ENCODE measurements at places on chromosomes 7 and 10. TPM values are rescaled to one million over a fixed set of nuclear protein-coding genes. Genes with fewer than 3 reads are reported as not detected.
A peak's percentile ranks its signal among the peaks of the same experiment; 100 is the strongest.

DNA sequence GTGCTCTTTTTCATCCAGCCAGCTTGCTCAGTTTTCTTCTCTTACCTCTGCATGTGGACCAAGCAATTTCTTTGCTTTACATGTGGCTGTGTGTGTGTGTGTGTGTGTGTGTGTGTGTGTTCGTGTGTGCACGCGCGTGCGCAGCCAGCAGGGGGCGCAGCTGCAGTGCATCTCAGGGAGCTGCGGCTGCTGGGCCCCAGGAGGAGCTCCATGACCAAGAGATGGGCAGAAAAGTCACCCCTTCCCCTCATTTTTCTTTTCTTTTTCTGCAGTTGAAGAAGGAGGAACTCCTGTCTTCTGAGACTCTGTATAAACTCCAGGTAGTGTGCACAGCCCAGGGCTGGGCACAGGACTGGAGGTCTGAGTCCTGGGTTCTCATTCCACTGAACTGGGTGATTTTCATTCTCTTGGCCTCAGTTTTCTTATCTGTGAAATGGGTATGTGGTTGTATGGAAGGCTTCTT, 41.8 kb downstream of the BLNK start:
- DNase-seq, result peak; percentile 52

DNA sequence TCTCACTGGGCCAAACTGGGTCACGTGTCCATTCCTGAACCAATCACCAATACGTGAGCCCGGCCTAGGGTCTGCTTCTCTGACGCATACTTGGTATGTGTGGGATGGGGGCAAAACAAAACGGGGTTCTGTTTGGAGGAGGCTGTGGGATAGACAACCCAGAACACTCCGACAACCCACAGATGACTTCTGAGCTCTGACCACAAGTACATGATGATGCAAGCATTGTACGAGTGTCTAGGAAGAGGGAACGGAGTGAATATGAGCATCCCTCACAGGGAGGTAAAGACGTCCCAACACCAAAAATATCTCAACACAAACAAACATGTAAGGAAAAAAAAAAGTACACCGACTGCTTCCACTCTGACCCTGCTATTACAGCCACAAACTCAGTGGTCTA, 5.6 kb downstream of the DAGLB start:
- DNase-seq, result no peak

DNA sequence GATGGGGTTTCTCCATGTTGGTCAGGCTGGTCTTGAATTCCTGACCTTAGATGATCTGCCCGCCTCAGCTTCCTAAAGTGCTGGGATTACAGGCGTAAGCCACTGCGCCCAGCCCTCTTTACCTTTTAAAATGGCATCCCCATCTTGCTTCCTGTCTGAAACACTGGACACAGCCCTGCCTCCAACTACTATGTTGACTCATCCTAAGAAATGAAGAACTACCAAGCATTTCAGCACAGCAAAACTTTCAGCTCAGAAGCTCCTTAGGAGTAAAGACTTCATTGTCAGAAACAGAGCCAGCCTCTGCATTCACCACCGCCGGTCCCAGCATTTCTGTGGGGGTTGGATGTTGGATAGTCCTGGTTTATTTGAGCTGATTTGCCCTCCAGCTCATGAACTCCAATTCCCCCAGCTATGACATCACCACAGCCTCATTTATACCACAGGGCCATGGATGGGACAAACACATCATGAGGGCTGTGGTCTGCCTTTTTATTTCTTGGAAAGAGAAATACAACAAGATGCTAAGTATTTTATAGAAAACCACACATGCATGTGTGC, 123.5 kb downstream of the ADCY1 start:
- no peak for DNase-seq

GRCh38 chr10:101901340-101901739, 57.7 kb upstream of the KCNIP2 start:
- DNase-seq, result no peak

- DNase-seq, result no peak
These were observed 4.4 kb upstream of the MYL7 start for GRCh38 chr7:44145479-44145968.

- no peak for DNase-seq
These were observed 71.2 kb upstream of the FOXK1 start for GRCh38 chr7:4610768-4611467.

- peak; percentile 48 for DNase-seq
These were observed at the start of gene ADRA2A for GRCh38 chr10:111076682-111077478. TSS of gene ADRA2A (plus strand) at chr10:111077029. CDS start at chr10:111077997, 968 bp downstream.

GRCh38 chr7:120404042-120404441, 131.1 kb downstream of the KCND2 start:
- DNase-seq, result no peak

DNA sequence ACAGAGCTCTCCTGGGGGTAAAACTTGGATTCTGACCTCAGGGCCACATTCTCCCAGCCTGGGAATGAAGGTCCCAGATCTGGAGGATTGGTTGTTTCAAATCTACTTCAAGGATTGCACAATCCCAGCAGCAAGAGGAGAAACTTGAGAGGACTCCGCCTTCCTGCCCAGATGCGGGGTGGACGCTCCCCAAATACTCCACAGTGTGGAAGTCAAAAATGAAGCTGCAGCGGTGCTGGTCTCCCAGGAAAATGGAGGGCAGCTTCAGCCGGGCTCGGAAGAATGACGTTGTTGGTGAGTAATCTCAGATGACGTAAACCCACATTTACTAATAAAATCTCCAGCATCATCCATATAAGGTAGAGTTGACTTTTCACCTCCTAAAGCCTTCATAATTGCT, 31.5 kb upstream of the PPP2R2D start:
- DNase-seq, result no peak

DNA sequence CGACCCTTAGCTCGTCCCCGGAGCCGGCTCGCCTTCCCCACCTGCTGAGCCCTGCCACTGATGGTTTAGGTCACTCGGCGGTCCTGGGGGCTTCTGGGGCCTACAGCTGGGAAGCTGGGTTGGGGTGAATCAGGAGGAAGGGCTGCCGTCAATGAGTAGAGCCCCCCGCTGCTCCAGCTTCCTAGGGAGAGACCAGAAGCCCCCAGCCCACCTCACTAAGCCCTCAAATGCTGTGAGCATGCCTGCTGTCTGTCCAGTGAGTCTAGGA, 495.6 kb upstream of the FOXK1 start:
- no peak for DNase-seq

- no peak for DNase-seq
These were observed 70.3 kb downstream of the ORC5 start for GRCh38 chr7:104137511-104137910.

DNA sequence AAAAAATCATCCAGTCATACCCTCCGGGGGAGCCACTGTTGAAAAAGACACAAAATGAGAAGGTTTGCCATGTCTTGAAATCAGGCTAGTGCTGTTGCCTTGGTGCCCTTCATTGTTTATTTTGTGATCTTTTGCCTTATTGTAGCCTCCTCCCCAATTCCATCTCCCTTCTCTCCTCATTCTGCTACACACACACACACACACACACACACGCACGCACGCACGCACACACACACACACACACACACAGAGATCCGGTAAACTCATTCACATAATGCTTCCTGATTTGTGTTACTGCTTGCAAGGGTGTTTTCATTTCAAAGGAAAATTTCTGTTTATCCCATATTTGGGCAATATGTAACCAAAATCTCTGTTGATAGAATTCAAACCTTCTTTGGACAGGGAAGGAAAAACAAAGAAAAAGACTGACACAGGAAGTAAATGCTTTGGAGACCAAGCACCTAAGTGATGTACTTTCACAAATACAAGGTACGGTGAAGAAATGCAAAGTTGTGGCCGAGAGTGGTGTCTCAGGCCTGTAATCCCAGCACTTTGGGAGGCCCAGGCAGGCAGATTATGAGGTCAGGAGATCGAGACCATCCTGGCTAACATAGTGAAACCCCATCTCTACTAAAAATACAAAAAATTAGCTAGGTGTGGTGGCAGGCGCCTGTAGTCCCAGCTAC, 141.1 kb upstream of the CDK13 start:
- DNase-seq, result no peak

GRCh38 chr10:131737543-131738395, 163.0 kb upstream of the PPP2R2D start:
- DNase-seq, result no peak

DNA sequence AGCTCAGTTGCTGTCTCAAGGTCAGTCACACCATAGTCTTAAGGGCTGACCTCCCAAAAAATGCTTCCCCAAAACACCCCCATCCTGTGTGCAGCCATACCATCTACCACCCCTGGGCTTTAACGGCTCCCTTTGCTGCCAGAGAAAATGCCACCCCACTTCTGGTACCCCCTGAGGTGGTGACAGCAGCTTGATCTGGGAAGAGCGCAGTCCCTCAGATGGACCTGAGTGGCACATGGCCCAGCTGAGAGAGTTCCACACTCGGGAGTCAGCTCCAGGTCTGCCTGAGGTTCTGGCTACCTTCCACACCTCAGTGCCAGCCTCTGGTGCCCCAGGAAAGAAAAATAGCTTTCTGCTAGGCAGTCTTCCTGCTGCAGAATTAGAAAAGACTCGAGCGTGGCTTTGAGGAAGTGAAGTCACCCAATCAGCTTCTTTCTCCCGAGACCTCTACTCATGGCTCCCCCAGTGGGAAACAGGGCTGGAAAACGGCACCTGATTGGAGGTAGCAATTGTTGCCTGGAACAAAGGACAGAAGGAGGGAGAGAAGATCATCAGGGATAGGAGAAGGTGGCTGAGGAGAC, 151.7 kb downstream of the ARHGAP21 start:
- no peak for DNase-seq

- no peak for DNase-seq
These were observed 29.1 kb downstream of the RSU1 start for GRCh38 chr10:16788125-16788524.

DNA sequence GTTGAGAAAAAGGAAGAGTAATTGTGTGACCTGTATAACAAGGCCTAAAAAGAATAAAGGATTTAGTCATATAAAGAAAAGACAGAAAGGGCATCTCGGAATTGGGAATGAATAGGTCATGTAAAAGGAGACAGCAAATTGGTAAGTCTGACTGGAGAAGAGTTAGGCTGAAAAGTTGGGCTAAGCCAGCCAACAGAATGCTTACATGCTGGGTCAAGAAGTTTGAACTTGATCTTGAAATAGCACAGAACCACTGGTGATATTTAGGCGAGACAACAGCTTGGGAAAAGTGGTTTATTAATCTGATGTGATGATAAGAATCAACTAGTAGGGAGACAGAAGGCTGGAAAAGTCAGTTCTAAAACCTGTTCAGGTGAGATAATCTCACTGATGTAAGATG, 4.8 kb downstream of the IDE start:
- DNase-seq, result no peak

DNA sequence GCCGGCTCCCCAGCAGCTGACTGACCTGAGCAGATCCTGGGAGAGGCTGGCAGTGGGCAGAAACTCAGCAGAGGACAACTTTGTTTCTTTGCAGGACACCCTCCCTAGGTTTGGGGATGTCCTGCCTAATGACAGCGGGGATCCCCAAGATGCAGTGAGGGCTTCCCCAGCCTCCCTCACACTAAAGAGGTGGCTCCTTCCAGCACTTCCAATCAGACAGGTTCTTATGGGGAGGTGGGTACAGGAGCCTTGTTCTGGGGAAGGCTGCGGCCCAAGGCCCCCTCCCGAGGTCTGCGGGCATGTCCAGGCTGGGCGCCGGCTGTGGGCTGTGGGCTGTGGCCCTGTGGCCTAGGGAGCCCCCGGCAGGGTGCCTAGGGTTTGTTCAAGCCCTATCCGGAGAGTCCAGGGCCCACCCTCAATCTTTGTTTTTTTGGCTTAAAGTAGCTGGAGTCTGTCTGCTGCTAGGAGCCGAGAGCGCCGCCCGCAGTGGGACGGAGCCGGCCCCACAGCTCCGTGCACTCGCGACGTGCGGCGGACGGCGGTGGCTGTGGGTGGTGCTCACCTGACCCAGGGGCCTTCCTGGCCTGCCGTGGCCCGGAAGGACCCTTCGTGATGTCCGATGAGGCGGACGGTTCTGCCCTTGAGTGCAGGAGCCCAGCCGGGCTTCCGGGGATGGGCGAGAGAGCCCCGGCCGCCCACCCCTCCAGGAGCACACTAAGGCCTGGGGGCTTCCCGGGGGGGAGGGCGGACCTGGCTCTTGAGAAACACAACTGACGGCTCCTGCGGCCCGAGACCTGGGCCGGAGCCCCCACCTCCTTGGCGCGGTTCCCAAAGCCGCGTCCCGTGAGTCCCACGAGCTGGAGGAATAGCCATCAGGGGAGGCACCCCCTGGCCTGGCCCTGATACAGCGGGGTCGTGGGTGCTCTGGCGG, 57.2 kb downstream of the PDGFA start:
- no peak for DNase-seq

- DNase-seq, result no peak
These were observed 20.9 kb upstream of the MGMT start for GRCh38 chr10:129446183-129446581.

DNA sequence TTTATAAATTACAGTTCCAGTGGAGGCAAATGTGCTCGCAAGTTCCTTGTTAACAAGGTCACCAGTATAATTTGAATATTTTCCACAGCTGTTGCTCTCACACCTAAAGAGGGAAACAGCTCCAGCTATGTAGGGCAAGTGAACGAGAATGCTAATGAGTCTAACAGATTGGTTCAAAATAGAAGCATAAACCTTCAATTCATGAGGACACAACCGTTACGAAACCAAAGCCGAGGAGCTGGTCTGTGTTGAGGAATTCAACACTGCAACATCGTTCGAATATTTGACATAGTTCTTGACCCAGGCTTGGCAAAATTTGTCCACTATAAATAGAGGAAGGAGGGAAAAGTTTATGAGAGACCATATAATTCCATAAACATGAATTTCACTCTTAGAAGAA, 161.3 kb downstream of the KLF6 start:
- DNase-seq, result no peak

DNA sequence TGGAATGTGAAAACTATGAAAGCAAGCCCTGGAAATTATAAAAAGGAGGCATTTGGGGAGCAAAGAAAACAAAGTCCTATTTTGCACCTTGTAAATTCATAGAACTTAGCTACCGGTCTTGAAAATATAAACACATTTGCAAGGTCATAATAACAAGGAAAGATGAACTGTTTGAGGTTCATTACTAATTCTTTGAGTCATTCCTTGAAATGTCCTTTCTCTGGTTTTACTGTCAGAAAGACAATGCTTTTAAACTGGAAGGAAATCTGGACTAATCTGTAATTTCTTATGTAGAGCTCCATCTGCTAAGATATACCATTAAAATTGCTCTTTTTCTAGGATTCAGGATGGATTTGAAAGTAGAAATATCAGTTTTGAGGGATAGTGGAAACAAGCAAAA, 1.4 kb downstream of the ERLIN1 start:
- DNase-seq, result no peak

GRCh38 chr10:31320550-31321211, 1.7 kb downstream of the ZEB1 start:
- peak; percentile 36 for DNase-seq

Gene BUD23
- polyA plus RNA-seq, result 94.5 TPM

Gene SGCE
- polyA plus RNA-seq, result 90.7 TPM

Gene CXCL12
- polyA plus RNA-seq, result 385 TPM

Gene POP7
- 22.9 TPM for polyA plus RNA-seq

Gene EN2
- polyA plus RNA-seq, result 0.07 TPM

Gene KCNIP2
- polyA plus RNA-seq, result 2.0 TPM

Gene HOXA3
- polyA plus RNA-seq, result 53.4 TPM

Gene GNGT1
- 0.18 TPM for polyA plus RNA-seq

Gene TFR2
- polyA plus RNA-seq, result 2.4 TPM
